Mesenteric fat pad (tissue), 1 donor: ENCODE measurements at places on chromosomes 4 and X. TPM values are rescaled to one million over a fixed set of nuclear protein-coding genes. Genes with fewer than 3 reads are reported as not detected.
A peak's percentile ranks its signal among the peaks of the same experiment; 100 is the strongest.

The PDE6B gene
- total RNA-seq = 2.9 TPM

The BMP3 gene
- total RNA-seq = not detected

The FABP2 gene
- total RNA-seq = 0.80 TPM

The CENPVL1 gene
- total RNA-seq = not detected

The PABPC1L2A gene
- total RNA-seq = not detected

The GLRB gene
- total RNA-seq = 3.3 TPM

The SEC24D gene
- 71.6 TPM for total RNA-seq

GRCh38 chr4:2402048-2402842 is 16.2 kb downstream of the ZFYVE28 start:
- DNase-seq = no peak

DNA sequence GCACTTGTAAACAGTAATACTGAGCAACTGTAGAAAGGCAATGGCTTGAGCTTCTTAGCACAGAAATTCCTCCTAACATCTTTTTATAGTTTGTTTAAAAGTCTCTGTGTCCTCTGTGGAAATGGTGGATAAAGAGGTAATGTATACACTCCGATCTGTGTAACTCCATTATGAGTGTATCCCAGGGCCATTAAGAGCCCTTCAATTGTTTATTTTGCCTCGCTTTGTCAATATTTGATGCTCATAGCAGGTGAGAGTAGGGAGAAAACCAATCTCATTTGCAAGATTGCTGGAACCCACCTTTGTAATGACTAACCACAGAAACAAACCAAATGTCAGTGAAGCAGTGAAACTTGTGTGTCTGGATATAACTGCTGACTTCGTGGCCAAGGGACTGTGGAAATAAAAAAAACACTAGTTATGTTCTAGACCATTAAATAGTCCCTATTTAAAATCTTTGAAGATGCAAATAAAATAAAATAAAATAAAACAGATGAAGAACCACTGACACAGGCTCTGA is 598.2 kb upstream of the BOD1L1 start:
- DNase-seq = no peak

- DNase-seq = no peak
Measured at GRCh38 chr4:111761531-111761930, 383.7 kb upstream of the FAM241A start.

DNA sequence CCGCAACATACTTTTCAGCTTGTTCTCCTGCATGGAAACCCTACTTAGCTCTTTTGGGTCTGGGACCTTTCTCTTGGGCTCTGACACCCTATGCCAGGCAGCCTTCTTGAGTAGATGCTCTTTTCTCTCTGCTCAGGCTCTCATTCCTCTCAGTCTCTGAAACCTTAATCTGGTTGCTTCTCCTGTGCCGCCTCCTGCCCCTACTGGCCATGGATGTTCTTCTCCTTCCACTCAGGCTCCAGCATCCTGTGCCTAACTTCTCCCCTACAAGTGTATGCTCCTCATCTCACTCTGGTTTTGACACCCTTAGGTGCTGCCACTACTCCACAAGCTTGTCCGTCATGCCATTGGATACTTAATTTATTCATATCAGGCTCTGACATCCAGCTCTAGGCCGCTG is 15.2 kb downstream of the BLTP1 start:
- DNase-seq = no peak

- DNase-seq = no peak
Measured at GRCh38 chrX:40945361-40945713, 139.9 kb upstream of the USP9X start.

GRCh38 chr4:56606385-56606784 is 74.7 kb downstream of the HOPX start:
- DNase-seq = no peak

DNA sequence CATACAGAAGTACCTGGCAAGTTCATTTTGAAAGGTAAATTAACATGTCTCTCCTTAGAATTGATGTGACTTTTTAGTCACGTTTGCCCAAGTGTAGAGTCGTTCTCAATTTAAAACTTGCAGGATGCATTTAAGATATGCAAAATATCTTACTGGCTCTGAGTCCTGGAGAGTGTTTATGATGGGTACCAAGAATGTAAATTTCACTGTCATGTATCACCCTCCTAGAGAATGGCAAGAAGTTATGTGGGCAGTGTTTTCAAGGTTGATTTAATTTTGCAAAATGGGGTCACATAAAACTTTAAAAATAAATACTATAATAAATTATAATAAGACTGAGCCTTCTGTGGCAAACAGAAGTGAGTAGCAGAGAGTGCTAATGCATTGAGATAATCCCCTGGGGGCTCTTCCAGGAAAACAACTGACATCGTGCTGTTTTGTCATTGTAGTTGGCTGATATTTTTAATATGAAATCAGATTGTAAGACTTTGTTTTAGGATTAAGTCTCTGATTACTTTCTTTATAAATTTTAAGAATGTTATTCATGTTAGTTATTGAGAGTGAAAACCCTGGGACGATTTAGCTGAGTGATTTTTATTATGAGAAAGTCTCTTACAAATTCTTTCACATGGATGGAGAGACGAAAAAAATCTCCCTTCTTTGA is 103.0 kb downstream of the AFF1 start:
- no peak for DNase-seq

DNA sequence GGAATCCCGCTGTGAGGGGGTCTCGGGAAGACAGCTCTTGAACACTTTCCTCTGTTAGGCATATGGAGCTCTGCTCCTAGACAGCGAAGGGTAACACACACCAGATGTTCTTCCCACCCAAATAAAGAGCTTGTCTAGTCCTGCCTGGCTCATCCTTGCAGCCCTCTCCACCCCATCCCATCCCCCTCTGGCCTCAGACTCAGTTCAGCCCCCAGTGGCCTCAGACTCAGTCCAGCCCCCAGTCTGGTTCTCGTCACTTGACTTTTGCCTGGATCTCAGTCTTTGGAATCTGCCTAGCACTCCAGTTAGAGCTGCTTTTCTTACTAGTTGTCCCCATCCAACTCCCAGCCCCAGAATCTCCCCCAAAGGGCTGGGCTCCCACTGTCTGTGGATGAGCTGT is 14.9 kb downstream of the RAB33A start:
- DNase-seq = no peak

GRCh38 chr4:109576462-109576861 is 16.4 kb downstream of the MCUB start:
- no peak for DNase-seq

DNA sequence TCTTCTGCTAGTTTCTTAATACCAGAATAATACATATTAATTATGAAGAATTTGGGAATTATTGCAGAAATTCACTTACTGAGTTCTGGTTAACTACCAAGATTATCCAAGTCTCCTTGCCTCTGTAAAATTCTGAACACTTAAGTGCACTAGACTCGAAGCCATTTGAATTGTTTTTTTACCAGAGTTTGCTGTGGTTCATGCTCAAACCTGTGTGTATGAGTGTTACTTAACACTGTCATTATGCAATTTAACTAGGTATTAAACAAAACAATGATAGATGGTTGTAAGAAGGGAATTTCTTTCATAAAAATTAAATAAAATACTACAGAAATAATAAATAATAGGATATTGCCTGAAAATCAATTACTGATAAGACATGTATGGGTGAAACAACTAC is 145.6 kb upstream of the FAT4 start:
- no peak for DNase-seq

- DNase-seq = no peak
Measured at GRCh38 chrX:30864383-30864785, 24.7 kb downstream of the TAB3 start.

DNA sequence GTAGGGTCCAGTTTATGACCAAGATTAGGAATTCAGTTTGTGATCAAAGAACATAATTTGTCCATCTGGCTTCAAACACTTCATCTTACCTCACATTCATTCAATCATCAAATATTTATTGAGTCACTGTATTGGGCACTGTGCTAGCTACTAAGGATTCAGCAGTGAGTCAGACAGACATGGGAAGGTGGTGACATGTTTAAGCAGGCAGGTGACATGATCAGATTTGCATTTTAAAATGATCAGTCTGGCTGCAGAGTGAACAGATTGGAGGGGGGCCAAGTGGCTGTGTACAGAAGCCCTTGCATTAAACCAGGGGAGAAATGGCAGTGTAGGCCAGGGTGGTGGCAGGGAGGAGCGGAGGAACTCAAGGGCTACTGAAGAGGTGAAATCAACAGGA is 25.1 kb upstream of the APLN start:
- no peak for DNase-seq

GRCh38 chr4:825063-825970 is 612 bp downstream of the CPLX1 start:
- DNase-seq = peak; percentile 86

DNA sequence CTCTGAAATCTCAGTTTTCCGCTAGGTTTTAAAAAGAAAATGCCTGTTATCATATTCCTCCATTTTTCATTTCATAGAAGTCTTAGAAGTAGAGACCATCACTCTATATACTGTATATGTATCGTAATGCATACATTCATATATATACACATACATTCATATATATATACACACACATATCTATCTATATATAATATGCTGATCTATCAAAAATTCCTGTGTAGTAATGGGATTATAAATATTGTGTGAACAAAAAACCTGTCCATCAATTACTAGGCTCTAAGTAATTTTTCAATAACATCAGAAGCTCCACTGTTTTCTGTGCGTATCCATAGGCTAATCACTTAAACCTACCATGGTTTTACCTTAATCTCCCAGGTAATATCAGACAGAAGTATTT is 150.2 kb downstream of the DCHS2 start:
- DNase-seq = no peak

- no peak for DNase-seq
Measured at GRCh38 chr4:109169170-109169569, 133.3 kb downstream of the COL25A1 start.

DNA sequence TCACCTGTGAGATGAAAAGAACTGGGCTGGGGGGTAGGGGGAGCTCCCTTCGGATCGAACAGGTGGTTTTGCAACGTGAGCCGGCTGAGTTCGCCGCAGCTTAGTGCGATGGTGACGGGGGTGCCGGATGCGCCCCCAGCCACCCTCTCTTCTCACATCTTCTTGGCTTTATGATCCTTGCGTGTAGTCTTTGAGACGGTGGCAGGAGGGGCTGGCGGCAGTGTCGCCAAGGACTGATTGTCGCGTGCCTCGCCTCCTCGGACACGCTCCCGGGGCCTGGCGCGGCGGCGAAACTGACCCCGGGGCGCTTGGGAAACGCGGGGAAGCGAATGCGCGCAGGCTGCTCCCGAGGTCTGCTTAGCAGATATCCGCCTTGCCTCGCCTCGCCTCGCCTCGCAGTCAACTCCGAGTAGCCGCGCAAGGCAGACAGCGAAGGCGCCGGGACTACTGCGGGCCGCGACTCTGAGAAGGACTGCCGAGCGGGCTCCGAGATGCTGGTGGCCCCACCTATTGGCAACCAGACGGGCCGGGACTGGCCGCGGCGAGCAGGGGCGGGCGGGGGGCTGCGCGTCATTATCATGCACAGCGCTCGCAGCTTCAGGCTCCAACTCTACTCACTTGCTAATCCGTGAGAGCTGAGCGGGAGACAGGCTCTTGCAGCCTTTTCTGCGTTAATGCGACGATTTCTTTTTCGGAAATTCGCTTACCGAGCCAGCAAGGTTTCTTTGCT is 1.5 kb downstream of the GRID2 start:
- no peak for DNase-seq

GRCh38 chrX:45142185-45142584 is 58.5 kb downstream of the DIPK2B start:
- no peak for DNase-seq

GRCh38 chr4:1500231-1500965 is 94.2 kb upstream of the NKX1-1 start:
- DNase-seq = no peak

DNA sequence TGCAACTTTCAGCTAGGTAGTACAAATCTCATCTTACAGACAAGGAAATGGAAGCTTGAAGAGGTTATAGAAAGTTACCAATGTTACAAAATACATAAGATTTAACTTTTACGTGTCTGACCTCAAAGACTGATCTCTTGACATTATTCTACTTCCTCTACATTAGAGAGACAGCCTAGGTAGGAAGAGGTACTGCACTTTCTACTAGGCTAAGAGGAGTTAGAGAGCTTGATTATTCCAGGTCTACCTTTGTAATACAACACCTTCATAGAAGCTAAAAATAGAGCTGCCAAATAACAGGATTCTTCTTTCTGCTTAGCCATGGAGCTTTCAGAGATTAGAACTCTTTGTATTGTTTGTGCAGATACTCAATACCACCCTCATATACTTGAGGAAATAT is 147.6 kb upstream of the NPY2R start:
- no peak for DNase-seq

GRCh38 chr4:165190591-165191347 is 16.6 kb upstream of the KLHL2 start:
- no peak for DNase-seq
